ENCODE measurements at places on chromosomes 11 and 22.

GRCh38 chr11:74871037-74871436, 77.9 kb downstream of the XRRA1 start:
- no peak for DNase-seq

DNA sequence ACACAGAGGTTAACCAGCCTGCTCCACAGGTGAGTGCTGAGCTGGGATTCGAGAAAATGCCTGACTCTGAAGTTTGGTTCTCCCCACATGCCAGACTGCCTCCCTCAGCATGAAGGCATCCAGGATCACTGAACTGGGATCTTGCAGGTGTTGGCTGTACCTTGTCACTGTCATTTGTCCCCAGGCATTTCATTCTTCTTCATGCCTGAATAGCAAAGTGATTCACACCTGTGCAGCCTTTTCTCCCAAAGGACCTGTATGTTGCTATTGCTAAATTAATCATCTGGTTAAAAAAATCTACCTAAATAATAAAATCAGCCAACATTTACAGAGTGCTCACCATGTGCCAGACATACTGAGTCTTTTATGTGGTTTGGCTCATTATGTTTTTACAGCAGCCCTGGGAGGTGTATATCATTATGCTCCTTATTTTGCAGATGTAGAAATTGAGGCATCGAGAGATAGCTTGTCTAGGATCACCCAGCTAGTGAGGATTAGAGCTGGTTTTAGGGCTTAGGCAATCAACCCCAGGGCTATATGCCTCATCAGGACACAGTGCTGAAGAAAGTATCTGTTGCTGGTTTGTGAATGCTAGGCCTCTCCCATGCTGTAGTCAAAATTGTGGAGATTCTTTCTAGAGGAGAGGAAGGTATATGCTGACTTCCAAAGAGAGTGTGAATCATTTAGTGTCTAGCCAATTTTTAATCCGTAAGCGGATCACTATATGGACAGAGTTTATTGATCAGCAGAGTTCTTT, 204.4 kb downstream of the HIPK3 start:
- no peak for DNase-seq

DNA sequence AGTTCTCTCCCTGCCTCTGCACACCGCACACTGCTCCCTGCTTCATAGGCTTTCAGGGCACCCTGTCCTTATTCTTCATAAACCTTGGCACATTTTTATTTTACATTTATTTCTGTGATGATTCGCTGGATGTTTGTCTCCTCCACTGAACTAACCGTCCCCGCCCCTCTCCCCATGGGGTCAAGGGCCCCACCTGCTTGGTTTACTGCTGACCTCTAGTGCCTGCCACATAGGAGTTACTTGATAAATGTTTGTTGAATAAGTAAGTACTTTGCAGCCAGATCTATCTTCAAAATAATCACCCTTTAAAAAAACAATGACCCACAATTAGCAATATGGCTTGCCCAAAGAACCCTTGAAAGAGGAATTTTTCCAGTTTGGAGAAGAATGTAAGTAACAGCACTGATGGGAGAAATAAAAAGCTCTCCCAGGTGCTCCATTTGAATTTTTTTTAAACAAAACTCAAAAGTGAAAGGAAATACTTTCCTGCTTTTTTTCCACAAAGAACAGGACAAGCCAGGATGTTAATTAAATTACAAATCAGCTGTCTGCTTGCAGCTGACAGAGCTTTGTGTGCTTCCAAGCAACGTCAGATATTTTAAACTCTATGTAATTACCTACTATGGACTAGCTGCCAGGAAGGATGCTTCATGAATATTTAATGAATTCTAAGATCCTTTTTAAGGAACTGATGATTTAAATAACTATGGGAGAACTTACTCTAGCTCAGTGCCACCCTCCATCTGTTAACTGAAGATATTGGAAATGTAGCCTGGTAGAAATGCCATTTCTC, 1083.6 kb downstream of the DLG2 start:
- no peak for DNase-seq

DNA sequence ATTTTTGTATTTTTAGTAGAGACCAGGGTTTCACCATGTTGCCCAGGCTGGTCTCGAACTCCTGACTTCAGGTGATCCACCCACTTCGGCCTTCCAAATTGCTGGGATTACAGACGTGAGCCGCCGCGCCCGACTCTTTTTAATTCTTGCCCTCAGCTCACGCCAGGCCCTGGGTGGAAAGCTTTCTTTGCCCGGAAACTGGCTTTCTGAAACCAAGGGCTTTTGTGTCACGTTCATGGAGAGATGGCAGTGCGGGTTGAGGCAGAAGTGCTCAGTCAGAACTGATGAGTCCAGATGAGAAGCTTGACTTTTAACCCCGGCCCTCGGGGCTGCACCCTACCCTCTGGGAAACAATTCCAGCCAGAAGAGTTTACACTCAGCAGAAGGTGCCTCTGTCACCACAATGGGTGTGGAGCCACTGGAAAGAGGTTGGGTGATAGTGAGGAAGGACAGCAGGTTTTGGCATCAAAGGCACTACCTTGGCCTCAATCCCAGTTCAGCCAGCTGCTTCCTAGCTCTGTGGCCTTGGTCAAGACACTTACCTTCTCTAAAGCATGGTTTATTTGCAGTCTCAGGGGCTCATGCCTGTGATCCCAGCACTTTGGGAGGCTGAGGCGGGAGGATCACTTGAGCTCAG, 890 bp upstream of the ARFGAP3 start:
- no peak for DNase-seq

GRCh38 chr11:80598905-80599304, 1158.1 kb upstream of the TENM4 start:
- DNase-seq, result no peak

GRCh38 chr11:77090046-77090372, 12.6 kb upstream of the OMP start:
- no peak for DNase-seq

DNA sequence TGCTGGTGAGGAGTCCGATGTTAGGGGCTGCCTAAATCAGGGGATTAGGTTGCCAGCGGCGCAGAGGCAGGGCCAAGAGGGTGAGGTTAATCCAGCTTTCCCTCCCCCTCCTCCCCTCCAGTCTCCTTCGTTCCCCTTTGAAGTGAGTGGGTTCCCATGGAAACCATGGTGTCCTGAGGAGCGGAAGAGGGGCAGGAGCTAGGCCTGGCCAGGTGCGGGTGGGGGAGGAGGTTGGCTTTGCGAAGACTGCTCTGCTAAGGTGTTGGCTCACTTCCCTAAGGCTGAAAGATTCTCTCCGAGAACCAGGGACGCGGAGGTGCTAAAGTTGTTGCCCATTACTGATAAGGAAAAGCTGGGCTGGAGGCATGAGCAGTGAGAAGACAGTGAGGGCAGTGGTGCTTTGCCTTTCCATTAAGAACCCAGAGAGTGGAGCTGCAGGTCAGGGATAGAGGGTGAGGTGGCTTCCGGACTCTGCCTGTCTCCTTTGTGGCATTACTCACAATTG, 124.6 kb downstream of the FEZ1 start:
- DNase-seq, result no peak

- DNase-seq, result no peak
Measured at GRCh38 chr22:27377501-27378295, 423.9 kb downstream of the MN1 start.

GRCh38 chr11:47714554-47715081, 551 bp downstream of the AGBL2 start:
- peak; percentile 24 for DNase-seq

- no peak for DNase-seq
Measured at GRCh38 chr22:41862530-41863266, 29.8 kb downstream of the SREBF2 start.

DNA sequence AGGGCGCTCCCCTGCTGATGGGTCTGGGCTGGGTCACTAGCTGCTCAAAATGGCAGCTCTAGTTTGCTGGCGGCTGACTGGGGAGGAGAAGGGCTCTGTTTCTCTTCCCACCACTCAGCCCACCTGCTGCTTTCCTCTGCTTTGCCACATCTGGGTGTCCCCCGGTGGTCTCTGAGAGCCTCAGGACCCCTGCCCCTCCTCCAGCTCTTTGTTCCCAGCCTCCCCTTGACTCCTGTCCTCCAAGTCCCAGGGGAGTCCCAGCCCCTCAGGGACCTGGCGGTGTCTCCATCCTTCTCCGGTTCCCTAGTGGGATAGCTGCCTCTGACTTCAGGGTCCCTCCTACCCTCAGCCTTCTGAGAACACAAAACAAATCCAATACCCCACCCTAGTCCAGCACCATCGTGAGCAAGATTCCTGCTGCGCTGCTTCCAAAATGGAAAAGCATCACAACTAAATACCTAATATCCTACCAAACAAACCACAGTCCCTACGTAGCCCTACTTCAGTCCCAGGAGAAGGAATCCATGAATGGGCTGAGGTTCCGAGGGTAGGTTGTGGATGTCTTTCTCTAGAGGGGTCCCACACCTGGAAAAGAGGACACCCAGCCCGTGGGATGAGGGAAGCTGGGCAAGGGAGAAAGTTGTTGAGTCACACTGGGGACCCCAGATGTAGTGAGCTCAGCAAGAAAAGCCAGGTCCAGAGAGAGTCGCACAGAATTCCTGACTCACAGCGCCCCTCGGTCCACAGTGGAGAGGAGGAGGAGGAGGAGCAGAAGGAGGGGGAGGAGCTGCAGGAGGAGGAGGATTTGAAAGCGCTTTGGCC, 45.0 kb upstream of the NNMT start:
- peak; percentile 25 for DNase-seq

- DNase-seq, result no peak
Measured at GRCh38 chr11:97865424-97866012, 1155.2 kb upstream of the CNTN5 start.

GRCh38 chr11:74306435-74307175, 4.8 kb downstream of the P4HA3 start:
- DNase-seq, result no peak

- peak; percentile 16 for DNase-seq
Measured at GRCh38 chr11:83642500-83642899, 356.3 kb upstream of the CCDC90B start.

GRCh38 chr11:59292611-59293010, 66.1 kb upstream of the OR5AN1 start:
- DNase-seq, result no peak

DNA sequence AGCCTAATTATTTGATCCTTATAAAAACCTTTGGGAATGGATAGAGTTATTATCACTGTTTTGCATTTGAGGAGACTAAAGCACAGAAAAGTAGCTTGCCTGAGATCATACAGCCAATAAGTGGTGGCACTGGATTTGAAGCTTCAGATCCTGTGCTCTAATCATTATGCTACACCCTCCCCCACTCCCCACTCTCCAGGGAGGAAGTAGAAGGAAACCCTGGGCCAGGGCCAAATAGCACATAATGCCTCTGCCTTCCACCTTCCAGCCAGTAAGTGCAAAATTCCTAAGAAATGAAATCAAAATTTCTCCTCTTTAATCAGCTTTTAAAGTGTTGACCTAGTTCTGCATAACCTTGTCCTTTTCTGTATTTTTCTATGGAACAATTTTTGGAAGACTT, 61.6 kb downstream of the SIK2 start:
- DNase-seq, result peak; percentile 48

DNA sequence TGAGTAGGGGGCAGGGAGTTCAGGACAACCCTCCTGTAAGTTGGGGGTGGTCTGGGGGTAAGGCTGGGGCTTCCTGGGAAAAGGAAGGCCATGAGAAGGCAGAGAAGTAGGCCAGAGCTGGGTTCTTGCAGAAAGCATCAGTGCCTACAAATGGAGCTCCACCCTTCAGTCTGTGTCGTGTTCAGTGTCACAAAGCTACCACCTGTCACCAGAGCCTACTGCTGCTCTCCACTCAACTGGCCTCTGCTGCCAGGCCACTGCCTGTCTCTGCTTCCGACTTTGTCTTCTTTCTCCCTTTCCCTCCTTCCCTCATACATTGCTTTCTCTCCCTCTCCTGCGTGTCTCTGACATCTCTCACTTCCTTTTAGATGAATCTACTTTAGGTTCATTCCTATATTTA, 3.4 kb upstream of the WBP2NL start:
- no peak for DNase-seq
